ENCODE measurements at places on chromosomes 7 and 10.

- DNase-seq = peak; percentile 83
Measured at GRCh38 chr10:31602541-31603234, 283.7 kb downstream of the ZEB1 start.

- no peak for DNase-seq
Measured at GRCh38 chr7:133059263-133059662, 22.6 kb downstream of the CHCHD3 start.

DNA sequence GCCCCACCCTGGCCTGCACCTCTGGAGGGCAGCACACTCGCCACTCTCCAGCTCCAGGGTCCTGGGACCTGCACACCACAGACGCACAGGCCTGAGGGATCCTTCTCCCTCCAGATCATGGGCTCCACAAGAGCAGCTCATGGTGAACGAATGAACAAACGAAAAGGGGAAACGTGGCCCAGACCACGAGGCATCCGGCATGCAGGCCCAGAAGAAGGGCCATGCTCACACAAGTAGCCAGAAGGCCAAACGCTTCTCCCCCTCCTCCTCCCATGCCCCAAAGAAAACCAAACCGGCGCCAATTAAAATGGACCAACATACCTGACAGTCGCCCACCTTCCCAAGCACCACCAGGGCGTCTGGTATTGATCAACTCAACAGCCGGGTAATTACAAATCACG lies 30.4 kb downstream of the MAD1L1 start:
- no peak for DNase-seq

DNA sequence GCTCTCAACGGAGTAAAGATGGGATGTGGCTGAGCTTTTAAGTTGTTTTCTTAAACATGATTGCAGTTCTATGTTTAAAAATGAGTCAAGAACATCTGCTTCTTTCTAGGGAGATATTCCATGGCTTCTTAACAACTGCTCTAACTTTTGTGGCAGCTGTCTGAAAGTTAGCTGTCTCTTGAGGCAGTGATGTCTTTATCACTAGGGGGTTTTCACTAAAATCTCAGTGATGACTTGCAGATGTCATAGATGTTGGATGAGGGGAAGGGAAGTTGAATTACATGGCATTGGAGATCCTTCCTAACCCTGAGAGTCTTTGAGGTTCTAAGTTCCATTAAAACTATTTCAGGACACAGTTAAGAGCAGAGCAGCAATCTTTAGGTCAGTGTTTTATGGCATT lies 43.5 kb downstream of the PRKG1 start:
- DNase-seq = no peak

DNA sequence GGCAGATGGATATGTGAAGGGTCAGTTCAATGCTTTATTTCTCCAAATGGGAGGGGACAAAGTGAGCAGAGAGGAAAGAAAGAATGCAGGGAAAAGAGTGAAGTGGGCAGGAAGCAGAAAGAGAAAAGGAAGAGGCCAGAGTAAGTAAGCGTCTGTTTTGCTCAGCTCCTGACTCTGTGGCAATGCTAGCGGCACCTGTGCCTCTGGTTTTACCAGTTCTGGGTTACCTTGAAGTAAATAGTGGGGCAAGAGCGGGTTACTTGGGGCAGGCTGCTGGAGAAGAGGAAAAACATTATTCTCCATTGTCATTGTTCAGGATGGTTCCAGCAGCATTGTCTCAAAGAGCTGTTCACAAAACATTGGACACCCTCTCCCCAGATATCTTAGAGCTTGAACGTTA lies 1.9 kb downstream of the TAS2R40 start:
- no peak for DNase-seq

- DNase-seq = no peak
Measured at GRCh38 chr10:11782793-11783557, 40.2 kb upstream of the PROSER2 start.

GRCh38 chr7:52085610-52086009 lies 769.0 kb upstream of the COBL start:
- DNase-seq = no peak

- DNase-seq = no peak
Measured at GRCh38 chr10:110725801-110726630, 81.9 kb downstream of the RBM20 start.

DNA sequence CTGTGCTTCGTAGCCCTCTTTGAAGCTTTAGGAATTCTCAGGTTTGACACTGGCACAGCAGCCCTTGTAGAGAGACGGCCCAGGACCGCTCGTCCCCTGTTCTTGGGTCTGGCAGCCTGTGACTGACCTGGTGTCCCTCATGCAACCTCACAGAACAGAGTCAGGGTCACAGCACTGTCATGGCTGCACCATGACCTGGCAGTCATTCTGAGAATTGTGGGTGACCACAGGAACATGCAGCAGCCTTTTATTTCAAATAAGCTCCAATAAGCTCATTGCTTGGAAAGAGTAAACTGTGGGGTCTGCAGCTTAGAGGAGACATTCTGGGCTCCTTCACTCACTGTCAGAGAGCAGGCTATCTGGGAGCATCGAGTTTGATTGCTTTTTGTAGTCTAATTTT lies 42.5 kb downstream of the MYO1G start:
- DNase-seq = no peak

GRCh38 chr7:12715372-12716133 lies 28.1 kb downstream of the ARL4A start:
- peak; percentile 74 for DNase-seq
